Bone marrow (tissue), 2 donors: ENCODE measurements at places on chromosomes 5 and 9.

GRCh38 chr5:166529200-166529599 lies 1762.2 kb upstream of the WWC1 start:
- DNase-seq = no peak

DNA sequence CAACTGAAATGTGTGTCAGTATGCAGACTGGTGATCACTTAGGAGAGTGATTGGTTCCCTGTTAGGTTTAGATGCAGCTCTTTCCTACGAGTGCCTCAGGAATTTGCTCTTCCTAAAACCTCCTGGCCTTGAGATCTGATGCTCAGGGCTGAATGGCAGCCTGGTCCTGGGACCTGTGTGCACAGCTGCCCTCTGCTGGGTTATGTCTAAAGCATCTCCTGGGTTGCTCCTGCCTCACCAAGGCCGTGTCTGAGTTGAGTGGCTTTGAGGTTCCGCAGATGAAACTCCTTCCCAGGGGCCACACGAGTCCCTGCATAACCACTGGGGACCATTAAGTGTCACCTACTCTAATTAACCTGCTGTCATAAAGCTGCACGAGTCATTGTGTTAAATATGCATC lies 59.5 kb downstream of the MVB12B start:
- DNase-seq = no peak

- peak; percentile 12 for DNase-seq
These were observed 51.2 kb upstream of the TESK1 start for GRCh38 chr9:35553670-35554543.

DNA sequence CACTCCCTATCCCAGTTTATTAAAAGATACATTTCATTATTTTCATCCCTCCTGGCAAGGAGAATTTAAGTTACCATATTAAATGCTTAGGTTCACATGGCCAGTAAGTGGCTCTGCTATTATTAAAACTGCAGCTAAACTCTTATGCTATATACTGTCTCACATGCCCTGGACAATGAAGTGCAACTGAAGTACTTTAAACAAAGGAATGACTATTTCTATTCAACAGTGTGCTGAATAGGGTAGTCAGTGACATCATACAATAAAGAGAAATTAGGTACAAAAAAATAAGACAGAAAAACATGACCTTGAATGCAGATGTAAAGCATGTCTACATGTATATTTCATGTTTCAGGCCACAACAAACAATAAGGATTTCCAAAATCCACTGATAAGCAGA lies 282.6 kb upstream of the SMC2 start:
- DNase-seq = no peak

DNA sequence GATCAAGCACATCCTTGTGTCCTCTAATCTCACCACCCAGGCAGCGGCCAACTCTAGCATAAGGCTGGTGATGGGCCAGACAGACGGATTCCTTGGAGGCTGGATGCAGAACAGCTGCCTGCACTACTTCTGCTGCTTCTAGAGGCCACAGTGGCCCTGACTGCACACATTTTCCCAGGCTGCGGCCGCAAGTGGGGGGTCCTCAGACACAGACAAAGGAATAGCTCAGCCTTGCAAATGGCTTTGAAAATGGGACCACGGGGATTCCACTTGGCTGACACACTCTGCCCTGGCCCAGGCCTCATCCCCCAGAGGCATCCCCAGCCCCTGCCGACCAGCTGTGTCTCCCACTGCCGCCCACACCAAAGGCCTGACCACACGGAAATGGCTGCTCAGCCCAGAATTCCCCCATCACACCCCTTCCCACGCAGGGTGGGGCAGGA lies 540.8 kb downstream of the BNC2 start:
- no peak for DNase-seq

DNA sequence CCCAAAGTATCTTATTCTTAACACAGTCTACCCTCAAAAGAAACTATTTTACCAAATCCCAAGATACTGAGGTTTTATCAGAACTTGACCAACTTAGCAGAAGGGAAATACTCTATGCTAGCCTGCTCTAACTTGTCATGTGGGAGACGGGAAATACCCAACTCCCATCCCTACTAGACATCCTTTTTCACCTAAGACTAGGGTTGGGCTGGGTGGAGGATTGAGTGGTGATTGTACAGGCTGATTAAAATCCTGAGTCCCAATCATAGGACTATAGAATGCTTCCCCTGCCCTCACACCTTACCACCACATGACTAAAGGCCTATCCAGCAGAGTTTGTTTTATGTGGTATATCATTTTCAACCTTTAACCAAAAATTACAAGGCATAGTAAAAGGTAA lies 786.5 kb downstream of the TAF11L14 start:
- no peak for DNase-seq

- DNase-seq = no peak
These were observed 215.3 kb downstream of the SPOCK1 start for GRCh38 chr5:137283801-137284200.

GRCh38 chr9:125241863-125242739 lies 958 bp upstream of the HSPA5 start:
- DNase-seq = no peak

DNA sequence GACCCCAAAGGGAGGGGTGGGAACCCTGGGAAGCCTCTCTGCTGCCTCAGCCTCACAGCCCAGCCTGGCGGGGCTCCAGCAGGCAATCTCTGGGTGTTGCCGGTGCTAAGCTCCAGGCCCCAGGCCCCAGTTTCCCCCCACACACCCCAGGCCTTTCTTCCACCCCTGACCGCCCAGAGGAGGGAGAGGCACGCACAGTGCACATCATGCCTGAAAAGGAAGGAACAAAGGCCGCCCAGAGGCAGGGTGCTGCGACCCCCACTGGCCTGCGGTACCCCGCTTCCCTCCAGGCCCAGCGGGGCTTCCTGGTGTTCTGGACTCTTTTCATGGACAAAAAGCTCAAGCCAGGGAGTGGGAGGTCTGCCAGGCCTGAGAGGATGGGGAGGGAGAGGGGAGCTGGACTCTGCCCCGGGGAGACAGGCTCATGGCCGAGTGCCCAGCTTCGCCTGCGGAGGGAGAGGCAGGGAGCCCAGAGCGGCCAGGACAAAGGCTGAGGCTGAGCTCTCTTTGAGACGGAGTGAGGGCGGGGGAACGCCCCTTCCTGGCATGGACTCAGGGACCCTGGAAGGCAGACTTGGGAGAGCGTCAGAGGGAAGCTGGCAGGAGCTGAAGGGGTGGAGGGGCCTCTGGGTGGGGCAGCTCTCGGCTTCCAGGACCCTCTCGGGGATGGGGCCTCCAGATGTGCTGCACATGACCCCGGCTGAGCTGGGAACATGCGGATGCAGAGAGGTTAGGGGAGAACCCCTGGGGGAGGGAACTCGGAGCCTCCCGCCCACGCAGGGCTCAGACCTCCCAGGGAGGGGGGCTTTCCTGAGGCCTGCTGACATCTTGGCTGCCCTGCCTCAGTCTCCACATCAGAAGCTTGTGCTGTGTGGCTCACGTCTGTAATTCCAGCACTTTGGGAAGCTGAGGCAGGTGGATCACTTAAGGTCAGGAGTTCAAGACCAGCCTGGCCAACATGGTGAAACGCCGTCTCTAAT lies 1.8 kb upstream of the ENTPD2 start:
- DNase-seq = no peak

- no peak for DNase-seq
These were observed 7.6 kb upstream of the GBGT1 start for GRCh38 chr9:133171161-133171961.

- DNase-seq = no peak
These were observed 2.3 kb downstream of the CNTFR start for GRCh38 chr9:34587271-34587670.

GRCh38 chr9:97740848-97741821 lies 44.0 kb upstream of the XPA start:
- DNase-seq = no peak

GRCh38 chr5:130400091-130400490 lies 495.8 kb downstream of the CHSY3 start:
- DNase-seq = no peak

DNA sequence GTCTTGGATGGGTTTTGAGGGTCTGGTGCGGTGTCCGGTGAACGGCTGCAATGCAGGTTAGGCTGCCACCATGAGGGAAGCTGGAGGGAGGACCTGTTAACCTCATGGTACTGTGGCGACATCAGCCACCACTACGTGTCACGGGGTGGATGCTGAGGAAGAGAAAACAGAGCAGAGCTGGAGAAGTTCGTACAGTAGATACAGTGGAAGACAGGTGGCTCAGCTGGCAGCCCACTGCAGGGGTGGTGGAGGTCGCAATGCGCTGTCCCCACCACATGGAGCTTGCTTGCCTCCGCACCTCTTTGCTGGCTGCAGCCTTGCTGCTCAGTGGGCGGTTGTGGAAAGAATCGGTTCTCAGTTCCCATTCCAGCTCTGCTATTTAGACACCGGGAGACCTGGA lies 2.8 kb downstream of the DCANP1 start:
- DNase-seq = no peak

DNA sequence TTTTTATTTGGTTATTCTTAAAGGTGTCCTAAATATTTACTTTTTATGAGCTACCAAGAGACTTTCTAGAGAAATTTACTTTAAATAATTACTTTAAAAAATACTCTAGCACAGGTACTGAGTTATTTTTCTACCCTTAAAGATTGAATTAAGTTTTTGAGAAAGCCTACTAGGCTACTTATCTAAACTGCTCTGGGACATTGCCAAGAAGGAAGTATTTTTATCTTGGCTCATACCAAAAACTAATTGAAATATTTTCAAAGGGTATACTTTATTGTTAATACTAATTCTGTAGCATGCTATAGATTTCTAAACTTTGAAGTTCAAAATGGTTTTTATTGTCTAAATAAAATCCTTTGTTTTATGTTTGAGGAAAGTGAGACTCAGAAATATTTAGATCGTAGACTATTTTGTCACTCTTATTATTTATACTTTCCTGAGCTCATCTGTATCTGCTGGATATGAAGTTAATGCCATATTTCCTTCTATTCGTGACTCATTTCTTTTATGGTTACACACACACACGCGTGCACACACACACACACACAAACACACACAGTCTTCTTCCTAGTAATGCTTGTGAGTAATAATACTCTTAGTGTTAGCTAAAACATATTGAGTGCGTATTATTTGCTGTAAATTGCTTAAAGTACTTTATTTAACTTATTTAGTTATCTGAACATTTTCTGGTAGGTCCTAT lies 89.5 kb downstream of the MAN2A1 start:
- DNase-seq = no peak

DNA sequence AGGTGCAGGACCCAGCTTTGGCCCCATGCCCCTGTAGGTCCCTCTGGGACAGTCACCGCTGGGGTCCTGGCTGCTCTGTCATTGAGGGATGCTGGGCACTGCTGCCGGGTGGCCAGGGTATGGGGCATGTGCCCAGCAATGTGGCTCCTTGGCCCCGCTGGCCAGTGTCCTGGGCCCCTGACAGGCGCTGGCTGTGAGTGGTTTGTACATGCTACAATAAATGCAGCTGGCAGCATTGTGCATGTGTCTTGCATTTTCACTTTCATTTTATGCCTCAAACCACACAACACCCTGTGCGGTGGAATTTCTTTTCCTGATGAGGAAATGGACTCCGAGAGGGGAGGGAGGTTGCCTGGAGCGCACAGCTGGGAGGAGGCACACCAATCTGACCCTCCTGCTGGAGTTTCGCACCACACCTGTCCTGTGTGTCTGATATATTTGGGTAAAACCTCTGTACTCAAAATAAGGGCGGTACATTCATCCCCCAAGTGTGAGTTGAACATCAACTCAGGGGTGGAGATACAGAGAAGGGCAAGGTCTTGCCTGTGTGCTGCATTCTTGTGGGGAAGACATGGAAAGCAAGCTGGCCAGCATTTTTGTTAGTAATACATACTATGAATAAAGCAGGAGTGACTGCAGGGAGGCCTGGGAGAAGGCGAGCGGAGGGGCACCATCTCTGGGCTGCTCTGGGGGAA lies 11.7 kb downstream of the TSPAN17 start:
- no peak for DNase-seq

GRCh38 chr5:80804332-80804731 lies 149.5 kb upstream of the DHFR start:
- DNase-seq = no peak

DNA sequence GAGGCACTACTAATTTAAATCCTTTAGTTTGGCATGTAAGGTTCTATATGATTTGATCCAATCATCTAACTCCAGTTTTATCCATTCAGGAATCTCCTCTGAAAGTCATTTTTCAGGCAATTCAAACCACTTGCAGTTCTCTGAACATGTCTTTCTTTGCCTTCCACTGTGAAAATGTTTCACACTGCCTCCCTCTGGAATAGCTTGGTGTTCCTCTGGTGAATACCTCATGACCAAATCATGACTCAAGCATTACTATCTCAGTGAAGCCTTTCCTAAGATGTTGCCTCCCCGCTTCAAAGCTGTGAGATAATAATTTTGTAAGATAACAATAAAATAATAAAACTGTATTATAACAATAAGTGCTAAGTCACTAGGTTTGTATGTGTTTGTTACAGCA lies 981.1 kb downstream of the DTWD2 start:
- no peak for DNase-seq

GRCh38 chr5:94217745-94218144 lies 400.7 kb downstream of the KIAA0825 start:
- DNase-seq = no peak

DNA sequence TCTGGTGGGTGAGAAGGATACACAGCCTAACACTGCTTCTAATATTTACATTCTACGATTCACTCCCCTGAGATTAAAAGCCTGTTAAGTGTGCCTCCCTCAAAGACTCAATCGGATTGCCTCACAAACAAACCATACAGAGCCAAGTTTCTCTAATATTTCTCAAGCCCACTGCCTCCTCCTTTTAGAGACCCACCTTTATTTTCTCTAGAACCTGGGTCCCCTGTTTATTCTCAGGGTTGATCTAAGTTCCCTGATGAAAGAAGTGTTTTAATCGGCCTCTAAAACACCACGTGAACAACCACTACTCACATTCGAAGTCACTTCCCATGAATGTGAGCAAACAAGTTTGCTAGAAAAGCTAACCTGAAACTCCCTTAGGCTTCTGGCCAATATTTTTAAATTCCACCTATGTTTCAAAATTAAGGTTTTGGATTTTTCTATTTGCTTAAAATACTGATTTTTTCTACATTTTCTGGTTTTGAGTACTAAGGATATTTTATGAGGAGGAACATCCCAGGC lies 76.5 kb downstream of the GLIS3 start:
- no peak for DNase-seq

- DNase-seq = no peak
These were observed 228.8 kb downstream of the AP3B1 start for GRCh38 chr5:78065663-78066062.

- no peak for DNase-seq
These were observed 102.3 kb upstream of the LARP1 start for GRCh38 chr5:154652746-154653417.

- no peak for DNase-seq
These were observed 138.5 kb downstream of the AOPEP start for GRCh38 chr9:94864862-94865509.

DNA sequence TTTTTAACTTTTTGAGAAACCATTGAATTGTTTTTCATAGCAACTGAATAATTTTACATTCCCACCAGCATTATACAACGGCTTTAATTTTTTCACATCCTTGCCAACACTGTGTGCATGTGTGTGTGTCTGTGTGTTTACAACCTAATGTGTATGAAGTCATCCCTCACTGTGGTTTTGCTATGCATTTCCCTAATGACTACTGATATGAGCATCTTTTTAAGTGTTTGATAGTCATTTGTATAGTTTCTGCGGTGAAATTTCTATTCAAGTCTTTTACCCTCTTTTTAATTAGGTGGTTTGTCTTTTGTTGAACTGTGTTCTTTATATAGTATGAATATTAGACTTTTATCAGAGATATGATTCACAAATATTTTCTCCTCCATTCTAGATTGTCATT lies 263.1 kb upstream of the COX7C start:
- no peak for DNase-seq

GRCh38 chr5:128432913-128433440 lies 105.1 kb downstream of the FBN2 start:
- DNase-seq = no peak

- DNase-seq = no peak
These were observed 431 bp downstream of the FASTKD3 start for GRCh38 chr5:7868427-7868772.
